ENCODE measurements at places on chromosomes 12 and 14.

DNA sequence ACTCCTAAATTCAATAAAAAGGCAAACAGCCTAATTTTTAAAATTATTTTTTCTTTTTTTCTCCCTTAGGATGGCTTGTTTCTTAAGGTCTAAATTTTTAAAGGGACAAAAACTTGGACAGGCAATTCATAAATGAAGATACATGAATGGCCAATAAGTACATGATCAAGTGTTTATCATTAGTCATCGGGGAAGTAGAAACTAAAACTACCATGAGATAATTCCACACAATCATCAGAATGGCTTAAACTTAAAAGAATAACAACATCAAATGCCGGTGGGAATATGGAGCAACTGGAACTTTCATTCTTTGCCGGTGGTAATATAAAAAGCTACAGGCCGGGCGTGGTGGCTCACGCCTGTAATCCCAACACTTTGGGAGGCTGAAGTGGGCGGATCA lies 29.1 kb downstream of the MOK start:
- no peak for DNase-seq

DNA sequence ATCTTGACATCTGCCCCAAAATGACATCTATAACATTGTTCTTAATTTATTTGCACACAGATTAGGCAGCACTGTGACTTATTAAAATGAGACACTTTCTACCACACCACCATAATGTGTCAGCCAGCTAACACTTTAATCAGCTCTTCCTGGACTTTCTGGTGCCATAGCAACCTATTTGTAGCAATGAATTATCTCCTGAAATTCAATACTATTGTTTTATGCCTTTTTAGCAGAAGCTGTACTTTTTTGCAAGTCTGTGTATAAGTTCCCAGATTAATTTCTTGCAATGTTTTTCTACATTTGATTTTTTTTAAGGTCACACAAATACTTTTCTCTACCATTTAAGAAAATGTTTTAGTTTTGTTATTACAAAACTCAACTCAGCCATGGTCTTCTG lies 72.8 kb upstream of the SAV1 start:
- DNase-seq: no peak

- DNase-seq: no peak
These were observed 80.4 kb downstream of the EML1 start for GRCh38 chr14:99873653-99874052.

DNA sequence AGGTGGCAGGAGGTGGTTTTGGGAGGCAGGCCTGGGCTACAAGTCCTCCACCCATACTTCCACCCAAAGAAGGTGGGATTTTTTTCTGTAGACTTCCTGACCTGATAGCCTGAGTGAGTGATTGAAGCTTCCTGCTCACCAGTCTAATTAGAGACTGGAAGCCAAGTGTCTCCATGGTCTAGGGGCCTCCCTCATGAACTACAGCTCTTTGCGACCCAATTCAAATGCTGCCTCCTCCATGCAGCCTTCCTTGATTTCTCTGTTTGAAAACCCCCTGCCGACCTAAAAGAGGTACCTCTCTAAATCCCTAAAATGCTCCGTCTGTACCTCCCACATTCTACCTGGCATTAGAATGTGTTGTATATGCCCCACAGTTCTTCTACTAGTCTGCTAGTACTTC lies 124.9 kb downstream of the PLXNC1 start:
- DNase-seq: no peak

- no peak for DNase-seq
These were observed 70.7 kb upstream of the GALNT9 start for GRCh38 chr12:132400011-132400641.

DNA sequence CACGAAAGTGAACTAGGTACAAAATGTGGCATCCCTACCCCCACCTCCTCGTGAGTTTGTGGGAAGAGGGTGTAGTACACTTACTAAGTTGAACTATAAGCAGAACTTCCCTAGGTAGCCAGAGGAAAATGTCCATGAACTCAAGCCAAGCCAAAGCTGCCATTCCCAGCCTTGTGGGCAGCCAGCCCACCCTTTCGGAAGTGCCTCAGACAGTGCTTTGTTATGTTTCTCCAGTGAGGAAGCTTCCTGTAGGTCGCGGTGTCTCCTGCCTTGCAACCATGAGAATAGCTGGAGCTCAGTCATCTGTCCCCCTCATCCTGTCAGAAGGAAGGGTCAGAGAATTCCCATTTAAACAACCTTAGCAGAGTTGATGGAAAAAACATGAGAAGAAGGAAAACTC lies 266.9 kb downstream of the DUSP6 start:
- DNase-seq: no peak

All from brain pericyte (primary cell).